ENCODE measurements at places on chromosomes 12 and 14.

DNA sequence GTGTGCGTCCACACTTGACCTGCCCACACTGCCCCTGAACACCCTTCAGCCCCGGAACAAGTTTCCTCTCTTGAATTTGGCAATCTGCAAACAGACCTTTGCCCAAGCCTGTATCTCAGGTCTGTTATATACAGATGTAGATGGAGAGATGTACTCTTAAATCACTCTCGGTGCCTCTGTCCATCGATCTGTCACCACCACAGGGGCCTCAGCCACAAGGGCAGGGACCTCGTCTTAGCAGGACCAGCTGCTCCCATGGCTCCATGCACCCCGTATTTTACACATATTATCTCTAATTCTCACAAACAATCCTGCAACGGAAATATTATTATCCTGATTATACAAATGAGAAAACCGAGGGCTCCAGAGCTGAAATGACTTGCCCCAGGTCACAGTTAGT, 313.4 kb downstream of the BCL11B start:
- no peak for DNase-seq

GRCh38 chr12:111405149-111405858, 419 bp upstream of the SH2B3 start:
- DNase-seq = peak; percentile 98

GRCh38 chr14:32350020-32350419, 20.9 kb downstream of the AKAP6 start:
- DNase-seq = peak; percentile 4

DNA sequence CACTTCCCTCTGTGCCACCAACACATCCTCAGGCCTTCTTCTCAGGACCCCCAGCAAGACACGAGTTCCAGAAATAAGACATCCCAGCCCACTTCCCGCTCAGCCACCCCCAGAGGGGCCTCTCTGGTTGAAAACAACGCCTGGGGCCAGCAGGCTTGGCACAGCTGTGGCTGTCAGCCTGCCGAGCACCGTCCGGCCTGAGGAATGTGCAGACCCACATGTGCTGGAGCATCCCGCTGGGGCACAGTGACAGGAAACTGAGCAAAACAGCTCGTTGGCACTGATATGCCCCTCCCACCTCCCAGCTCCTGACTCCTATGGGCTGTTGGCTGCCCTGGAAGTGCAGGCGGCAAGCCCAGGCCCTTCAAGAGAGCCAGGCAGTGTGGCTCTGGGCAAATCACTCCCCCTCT, 1.4 kb downstream of the SYNE3 start:
- no peak for DNase-seq

DNA sequence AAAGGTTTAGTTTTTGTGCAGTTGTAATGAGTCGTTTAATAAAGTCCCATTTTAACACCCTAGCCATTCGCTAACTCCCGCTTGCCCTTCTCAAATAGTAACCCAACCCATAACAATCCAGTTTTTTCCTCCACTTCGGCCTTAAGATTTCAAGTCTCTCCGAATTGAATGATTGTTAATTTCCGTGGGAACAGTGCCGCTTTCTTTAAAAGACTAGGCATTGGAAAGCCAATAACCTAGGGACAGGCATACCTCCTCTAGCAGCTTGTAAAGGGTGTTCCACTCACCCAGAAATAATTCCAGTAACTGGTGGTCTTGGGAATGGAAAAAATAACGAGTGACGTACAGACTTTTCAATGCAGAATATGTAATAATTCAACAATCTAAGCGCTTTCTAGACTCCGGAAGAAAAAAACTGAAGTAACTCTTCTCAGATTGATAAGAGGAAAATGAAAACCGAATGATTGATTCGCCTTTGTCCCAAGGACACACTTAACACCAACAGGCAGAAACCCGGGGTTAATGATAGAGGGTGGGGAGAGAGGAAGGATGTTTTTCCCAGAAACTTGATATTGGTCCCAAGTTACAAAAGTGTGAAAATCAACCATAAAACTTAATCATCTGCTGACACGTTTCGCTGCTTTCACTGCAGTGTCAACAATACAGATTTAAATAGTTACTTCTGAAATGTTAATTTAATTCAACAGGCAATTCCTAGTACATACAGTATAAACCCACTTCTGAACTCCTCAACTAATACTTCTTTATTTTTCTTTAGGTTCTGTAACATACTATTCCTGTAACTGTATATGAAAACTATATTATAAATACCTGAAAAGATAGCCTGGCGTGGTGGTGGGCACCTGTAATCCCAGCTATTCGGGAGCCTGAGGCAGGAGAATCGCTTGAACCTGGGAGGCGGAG, 1.0 kb upstream of the SINHCAF start:
- DNase-seq = no peak

DNA sequence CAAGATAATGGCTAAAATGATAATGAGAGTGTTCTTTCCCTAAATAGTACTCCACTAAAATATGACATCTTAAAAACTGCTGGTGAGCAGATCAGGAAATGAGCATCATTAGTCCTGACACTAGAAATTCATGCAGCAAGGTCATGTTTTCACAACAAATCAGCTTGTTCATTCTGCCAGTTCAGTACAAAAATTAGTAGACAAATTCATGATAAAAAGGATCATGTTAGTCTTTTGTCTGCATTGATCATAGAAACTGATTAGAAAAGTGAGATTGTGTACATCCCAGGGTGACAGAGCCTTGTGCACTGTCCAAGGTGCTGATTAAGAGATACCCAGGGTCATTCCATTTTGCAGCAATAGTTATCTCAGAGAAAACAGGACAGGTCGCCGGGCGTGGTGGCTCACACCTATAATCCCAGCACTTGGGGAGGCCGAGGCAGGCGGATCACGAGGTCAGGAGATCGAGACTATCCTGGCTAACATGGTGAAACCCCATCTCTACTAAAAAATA, 163.6 kb downstream of the RIMBP2 start:
- DNase-seq = no peak

DNA sequence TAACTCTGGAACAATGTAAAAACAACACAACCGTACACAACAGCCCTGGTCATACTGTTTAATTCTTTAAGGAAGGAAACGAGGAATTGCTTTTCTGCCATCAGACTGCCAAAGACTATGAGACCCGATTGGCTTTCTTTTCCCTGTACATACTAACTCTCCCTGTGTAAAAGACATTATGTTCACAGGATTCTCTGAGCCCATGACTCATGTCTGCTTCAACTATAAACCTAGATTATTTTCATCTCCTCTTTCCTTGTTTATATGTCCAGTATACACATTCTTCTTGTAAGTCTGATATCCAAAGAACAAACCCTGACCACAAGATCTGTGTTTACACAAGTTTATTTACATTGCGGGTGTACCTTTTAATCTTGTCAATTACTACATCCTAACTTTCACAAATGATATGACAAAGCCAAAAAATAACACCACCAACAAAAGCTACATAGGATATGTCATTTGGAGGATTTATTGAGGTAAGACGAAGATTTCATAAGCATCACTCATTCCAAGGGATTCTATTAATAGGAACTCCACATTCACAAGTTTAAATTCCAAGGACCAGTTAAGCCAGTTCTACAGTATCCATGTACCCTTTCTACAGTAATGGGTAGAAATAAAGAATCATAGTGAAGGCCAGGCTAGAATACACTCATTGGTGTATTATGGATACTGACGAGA, 67.3 kb downstream of the STXBP6 start:
- DNase-seq = no peak

GRCh38 chr14:38554026-38554425, 298.1 kb upstream of the CLEC14A start:
- DNase-seq = no peak

- DNase-seq = no peak
These were observed 268.6 kb downstream of the CCDC59 start for GRCh38 chr12:82089369-82090121.

- no peak for DNase-seq
These were observed 545 bp downstream of the PPFIA2 start for GRCh38 chr12:81758421-81759189.

DNA sequence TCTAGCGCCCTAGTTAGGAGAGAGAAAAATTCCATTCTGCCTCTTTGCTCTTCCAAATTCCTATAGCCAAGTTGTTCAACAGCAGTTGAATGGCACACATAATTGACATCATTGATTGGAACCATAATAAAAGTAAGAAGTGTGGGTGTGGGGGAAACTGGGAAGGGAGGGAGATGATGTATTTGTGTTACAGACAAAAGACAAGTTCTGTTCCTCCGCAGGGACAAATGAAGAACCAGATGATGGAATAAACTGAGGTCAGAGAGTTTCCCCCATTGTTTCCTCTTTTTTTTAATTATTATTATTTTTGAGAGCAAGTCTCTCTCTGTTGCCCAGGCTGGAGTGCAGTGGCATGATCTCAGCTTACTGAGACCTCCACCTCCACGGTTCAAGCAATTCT, 34.9 kb downstream of the GDF11 start:
- no peak for DNase-seq

- peak; percentile 79 for DNase-seq
These were observed 2.8 kb upstream of the RNASE4 start for GRCh38 chr14:20681348-20682126.

DNA sequence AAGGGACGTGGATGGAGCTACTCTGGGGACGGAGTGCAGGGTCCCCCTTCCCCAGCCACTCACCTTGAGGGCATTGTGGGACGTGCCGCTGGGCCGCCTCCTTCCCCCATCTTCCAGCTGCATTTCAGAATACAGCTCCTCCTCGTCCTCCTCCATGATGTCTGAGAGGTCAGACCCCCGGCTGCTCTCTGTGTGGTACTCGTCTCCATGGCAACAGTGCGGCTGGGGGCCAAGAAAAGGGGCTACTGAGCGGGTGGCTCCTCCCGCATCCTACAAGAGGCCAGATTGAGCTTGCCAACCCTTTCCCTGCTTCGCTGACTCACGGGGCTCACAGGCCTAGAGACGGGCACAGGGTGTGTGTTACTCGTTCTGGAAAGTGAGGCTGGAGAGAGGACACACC, 90.4 kb downstream of the PIWIL1 start:
- no peak for DNase-seq

- no peak for DNase-seq
These were observed 65.9 kb upstream of the HMGA2 start for GRCh38 chr12:65758401-65758800.

DNA sequence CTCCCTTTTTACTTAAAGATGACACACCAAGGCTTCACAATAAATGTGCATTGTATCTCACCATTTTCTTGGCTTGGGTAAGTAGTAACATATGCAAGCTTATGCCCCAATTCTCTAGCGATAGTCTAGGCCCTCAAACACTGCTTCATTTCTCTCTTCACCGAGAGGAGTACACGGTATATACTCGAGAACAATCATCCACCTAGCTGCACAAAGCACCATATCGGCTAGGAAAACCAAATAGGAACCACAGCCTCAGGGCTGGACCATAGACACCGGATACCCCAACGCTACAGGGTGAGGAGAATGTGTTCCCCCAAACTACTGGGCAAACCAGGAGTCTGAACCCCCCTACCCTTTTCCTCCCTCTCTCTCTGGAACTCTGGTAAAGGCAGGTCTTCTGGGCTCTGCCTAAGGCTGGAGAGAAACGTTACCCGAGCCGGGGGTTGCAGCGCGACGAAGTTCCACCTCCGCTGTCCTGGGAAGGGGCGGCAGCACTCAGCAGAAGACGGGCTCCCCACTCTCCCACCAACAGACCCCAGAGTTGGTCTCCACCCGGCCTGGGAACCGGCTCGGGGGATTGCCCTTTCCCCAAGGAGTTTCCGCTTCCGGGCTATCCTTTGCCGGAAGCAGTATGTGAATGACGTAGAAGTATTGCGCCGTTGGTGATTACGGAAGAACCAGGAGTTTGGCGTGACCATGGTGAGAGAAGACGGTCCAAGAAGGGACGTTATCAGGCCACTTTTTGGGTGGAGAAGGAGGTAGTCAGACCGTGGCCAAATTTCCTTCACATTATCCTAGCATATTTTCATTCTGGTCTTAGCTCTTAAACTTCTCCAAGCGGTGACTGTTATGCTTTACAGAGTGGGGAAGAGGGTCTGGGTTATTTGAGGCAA, at the start of the genes AREL1 and FCF1:
TSS of gene AREL1 (minus strand) at position 582 of the 896 bp plus-strand sequence. CDS start 27,465 bp downstream, outside the sequence.
TSS of gene FCF1 (plus strand) at position 646 of the 896 bp plus-strand sequence. CDS start at position 700, 54 bp downstream.
- peak; percentile 61 for DNase-seq

DNA sequence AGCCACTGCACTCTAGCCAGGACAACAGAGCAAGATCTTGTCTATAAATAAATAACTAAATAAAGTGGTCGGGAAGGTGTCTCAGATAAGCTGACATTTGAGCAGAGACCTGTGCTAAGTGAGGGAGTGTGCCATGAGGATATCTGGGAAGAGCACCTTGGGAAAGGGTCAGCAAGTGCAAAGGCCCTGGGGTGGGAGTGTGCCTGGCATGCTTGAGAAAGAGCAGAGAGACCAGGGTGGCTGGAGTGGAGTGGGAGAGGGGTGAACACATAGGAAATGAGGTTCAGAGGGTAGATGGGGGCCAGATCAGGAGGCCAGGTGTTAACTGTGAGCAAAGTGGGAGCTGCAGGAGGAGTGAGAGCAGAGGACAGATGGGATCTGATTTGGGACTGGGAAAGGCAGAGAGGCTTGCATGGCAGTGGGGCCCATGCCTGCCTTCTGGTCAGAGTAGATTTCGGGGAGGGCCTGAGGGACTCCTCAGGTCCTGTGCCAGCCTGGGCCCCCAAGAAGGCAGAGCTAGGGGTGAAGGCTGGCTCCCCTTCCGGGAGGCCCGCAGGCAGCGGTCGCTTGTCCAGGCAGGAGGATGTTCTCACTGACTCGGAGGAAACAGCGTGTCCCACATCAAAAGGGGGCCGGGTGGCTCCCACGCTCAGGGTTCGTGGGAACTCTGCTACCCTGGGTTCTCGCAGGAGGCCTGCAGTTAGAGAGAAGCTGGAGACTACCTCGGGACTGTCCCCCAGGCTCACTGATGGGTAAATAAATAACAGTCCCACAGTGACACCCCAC, 32.6 kb downstream of the DTX1 start:
- DNase-seq = peak; percentile 68

DNA sequence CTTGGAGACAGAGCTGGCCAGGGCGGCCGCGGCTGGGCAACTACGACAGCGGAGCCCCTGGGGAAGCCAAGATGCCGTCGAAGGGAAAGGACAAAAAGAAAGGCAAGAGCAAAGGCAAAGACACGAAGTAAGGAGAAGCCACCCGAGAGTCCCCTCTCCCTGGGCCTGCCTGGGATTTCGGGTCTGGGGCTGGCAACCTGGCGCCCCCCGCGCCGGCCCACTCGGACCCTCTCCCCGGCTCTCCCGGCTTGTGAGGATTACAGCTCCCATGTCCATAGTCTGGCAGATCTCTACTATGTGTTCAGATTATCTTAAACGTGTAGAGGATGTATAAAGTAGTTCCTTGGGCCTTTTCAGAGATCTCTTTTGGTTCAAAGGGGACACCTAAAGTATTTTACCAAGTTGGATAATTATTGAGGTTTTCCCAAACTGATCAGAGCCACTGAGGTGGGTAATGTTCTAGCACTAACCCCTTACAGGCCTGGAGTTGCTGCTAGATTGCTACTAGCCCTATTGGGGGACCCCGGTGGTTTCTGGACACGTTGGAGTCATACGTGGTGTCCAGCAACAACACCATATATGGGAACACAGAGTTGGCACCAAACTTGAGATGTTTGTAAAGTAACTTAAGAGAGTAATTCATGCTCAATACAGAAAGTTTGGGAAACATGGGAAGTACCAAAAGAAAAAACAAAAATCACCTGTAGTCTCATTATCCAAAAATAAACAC, 424 bp downstream of the BBOF1 start:
- no peak for DNase-seq

GRCh38 chr14:72745546-72745945, 148.4 kb downstream of the DPF3 start:
- no peak for DNase-seq

- no peak for DNase-seq
These were observed 98.0 kb downstream of the ZNF664 start for GRCh38 chr12:124071075-124071443.

- DNase-seq = no peak
These were observed 20.9 kb downstream of the HIP1R start for GRCh38 chr12:122855928-122856831.
